ENCODE measurements at places on chromosomes 5 and 9. TPM values are rescaled to one million over a fixed set of nuclear protein-coding genes. Genes with fewer than 3 reads are reported as not detected.

NUTM2F gene
- not detected for total RNA-seq

GRCh38 chr5:86625148-86625547 is 7.4 kb downstream of the COX7C start:
- no peak for DNase-seq

DNA sequence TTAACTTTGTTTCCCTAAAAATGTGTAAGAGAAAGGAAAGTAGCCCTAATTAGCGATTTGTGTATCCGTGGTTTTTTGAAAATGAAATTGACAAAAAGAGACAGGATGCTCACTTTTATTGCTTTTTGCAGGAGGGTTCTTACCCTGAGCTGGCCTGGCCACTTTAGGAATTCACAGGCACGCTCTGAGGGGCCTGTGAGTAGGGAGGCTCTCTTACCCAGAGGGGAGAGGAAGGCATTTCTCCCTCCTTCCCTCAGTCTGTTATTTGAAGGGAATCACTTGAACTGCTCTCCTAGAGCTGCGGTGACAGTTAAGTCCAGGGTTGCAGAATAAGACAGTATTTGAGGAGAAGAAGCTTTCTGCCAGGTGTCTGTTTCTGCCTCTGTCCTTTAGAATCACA is 16.7 kb downstream of the PIK3R1 start:
- DNase-seq: no peak

GRCh38 chr5:71748360-71748759 is 29.3 kb downstream of the CARTPT start:
- DNase-seq: no peak

Data from Panc1 (cell line).